IMR-90 (cell line): ENCODE measurements at places on chromosomes 5 and 9. TPM values are rescaled to one million over a fixed set of nuclear protein-coding genes. Genes with fewer than 3 reads are reported as not detected.
A peak's percentile ranks its signal among the peaks of the same experiment; 100 is the strongest.

GRCh38 chr5:151451626-151452520, 4.5 kb downstream of the SLC36A1 start:
- H3K36me3 ChIP-seq = no peaks in the 10 kb centered on the region
- H3K27ac ChIP-seq = peak overlapping the region; percentile 64; the same call in 1 of the 2 replicates
- no peaks in the 10 kb centered on the region for H3K27me3 ChIP-seq
- H3K4me1 ChIP-seq = peaks cover 12% of the 10 kb centered on the region
- peak; percentile 69 for DNase-seq

Gene SAPCD2
- total RNA-seq = 3.3 and 3.4 TPM in 2 replicates

Gene PHF24
- total RNA-seq = not detected in 2 replicates

DNA sequence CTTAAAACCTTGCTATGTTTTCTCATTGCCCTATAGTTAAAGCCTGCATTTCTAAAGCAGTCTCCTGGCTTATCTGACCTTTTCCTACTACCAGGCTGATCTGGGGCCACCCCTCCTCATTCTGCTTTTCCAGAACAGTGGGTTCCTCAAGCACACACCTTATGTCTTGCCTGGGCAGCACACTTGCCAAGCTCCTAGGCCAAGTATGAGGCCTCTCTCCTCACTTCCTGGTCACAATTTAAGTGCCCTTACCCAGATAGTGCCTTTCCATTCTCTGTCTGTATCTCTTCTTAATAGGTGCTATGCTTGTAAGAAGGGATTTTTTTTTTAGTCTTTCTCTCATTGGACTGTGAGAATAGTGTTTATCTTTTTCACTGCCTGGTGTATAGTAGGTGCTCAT, 39.7 kb downstream of the HMGCS1 start:
- no peak overlapping the region for H3K4me3 ChIP-seq
- H3K4me1 ChIP-seq = no peaks in the 10 kb centered on the region
- no peak for DNase-seq

GRCh38 chr5:152140347-152140746, 215.7 kb upstream of the GLRA1 start:
- no peak overlapping the region for H3K4me3 ChIP-seq
- H3K36me3 ChIP-seq = no peaks in the 10 kb centered on the region
- H3K4me1 ChIP-seq = no peaks in the 10 kb centered on the region
- no peak overlapping the region for H3K27ac ChIP-seq
- DNase-seq = no peak

DNA sequence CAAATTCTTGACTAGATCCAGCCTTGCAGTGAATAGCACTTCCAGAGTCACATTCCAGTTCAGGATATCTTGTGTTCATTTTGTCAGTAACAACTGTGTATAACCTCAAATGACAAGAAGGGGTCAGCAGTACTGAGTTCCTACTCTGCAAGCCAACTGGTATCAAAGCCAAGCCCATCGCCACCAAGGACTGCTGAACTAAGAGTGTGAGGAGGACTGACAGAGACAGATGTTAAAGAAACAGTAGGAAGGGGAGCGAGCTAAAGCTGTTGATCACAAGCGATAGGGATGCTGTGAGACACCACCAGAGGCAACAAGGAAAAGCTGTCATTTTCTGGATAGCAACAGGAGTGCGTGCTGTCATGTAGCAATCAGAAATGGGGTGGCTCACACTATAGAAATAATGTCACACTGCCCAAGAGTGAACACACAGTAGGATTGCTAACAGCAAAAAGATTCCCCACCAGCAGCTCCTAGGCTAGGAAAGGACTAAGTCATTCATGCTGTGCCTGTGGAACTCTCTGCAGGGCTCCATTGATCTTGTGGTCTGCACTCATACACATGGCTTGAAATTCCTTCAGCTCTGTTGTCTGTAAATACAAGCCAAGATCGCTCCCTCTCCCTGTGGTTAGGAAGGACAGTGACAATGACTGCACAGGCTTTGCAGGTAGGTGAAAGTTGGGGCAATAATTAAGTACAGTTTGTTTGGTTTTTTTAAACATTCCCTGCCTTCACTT, 658.6 kb downstream of the NR2F1-AS1 start:
- H3K4me3 ChIP-seq = no peak overlapping the region
- H3K27me3 ChIP-seq = no peaks in the 10 kb centered on the region
- no peak overlapping the region for H3K27ac ChIP-seq
- H3K36me3 ChIP-seq = no peaks in the 10 kb centered on the region
- no peaks in the 10 kb centered on the region for H3K4me1 ChIP-seq

DNA sequence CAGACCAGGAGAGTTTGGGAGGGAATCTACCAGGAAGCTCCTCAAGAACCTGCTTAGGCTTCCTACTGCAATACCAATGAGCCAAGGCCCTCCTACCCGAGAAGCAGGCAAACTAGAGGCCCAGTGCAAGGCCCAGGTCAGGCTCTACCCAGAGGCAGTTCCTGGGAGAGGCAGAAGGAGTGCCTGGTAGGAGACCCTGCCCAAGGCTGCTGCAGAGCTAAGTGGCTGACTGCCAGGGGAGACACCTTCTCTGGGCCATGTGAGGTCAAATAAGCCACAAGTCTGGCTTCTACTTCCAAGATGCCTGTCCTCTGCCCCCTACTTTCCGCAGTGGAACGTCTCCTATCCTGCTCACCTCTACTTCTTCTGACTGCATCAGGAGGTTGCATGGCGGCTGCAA, 17.8 kb downstream of the ACSL6 start:
- peaks cover 25% of the 10 kb centered on the region for H3K27me3 ChIP-seq
- H3K27ac ChIP-seq = no peak overlapping the region
- no peak for DNase-seq
- H3K36me3 ChIP-seq = no peaks in the 10 kb centered on the region
- no peak overlapping the region for H3K4me3 ChIP-seq

Gene PCDHGA7
- total RNA-seq = 3.3 and 3.4 TPM in 2 replicates

Gene HTR1A
- not detected in 2 replicates for total RNA-seq

DNA sequence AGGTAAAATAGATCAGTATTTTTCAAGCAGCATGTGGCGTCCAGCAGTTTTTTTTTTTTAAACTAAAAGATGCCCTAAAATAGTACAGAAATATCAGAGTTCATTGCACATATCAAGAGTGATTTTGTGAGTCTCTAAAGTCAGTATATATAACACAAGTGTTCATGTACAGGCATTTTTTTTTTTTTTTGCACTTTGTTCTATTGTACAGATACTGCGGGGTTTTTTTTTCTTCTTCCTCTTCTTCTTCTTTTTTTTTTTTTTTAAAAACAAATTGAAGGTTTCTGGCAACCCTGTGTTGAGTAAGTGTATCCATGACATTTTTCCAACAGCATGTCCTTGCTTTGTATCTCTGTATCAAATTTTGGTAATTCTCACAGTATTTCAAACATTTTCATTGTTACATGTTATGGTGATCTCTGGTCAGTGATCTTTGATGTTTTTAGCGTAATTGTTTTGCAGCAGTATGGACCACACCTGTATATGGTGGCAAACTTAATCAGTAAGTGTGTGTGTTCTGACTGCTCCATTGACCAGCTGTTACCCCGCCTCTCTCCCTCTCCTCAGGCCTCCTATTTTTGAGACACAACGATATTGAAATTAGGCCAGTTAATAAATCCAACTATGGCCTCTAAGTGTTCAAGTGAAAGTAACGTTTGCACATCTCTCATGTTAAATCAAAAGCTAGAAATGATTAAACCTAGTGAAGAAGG, 76.8 kb downstream of the TRIO start:
- peaks cover 16% of the 10 kb centered on the region for H3K36me3 ChIP-seq
- no peak overlapping the region for H3K27ac ChIP-seq
- no peak overlapping the region for H3K4me3 ChIP-seq
- peaks cover 44% of the 10 kb centered on the region for H3K4me1 ChIP-seq
- H3K27me3 ChIP-seq = no peaks in the 10 kb centered on the region
- no peak for DNase-seq
